ENCODE measurements at places on chromosomes 16 and 17.
A peak's percentile ranks its signal among the peaks of the same experiment; 100 is the strongest.

- no peak for DNase-seq
These were observed 763 bp downstream of the ZKSCAN2 start for GRCh38 chr16:25256695-25257469.

- DNase-seq: no peak
These were observed 2.3 kb downstream of the PHAF1 start for GRCh38 chr16:67111951-67112444.

GRCh38 chr17:4759776-4760236 is 11.9 kb upstream of the TM4SF5 start:
- DNase-seq: no peak

- DNase-seq: peak; percentile 62
These were observed 18.7 kb downstream of the SREBF1 start for GRCh38 chr17:17818088-17818526.

- no peak for DNase-seq
These were observed 1.4 kb upstream of the ABCC1 start for GRCh38 chr16:15947983-15948509.

GRCh38 chr16:80806927-80807340 is 2.5 kb upstream of the CDYL2 start:
- DNase-seq: peak; percentile 67

DNA sequence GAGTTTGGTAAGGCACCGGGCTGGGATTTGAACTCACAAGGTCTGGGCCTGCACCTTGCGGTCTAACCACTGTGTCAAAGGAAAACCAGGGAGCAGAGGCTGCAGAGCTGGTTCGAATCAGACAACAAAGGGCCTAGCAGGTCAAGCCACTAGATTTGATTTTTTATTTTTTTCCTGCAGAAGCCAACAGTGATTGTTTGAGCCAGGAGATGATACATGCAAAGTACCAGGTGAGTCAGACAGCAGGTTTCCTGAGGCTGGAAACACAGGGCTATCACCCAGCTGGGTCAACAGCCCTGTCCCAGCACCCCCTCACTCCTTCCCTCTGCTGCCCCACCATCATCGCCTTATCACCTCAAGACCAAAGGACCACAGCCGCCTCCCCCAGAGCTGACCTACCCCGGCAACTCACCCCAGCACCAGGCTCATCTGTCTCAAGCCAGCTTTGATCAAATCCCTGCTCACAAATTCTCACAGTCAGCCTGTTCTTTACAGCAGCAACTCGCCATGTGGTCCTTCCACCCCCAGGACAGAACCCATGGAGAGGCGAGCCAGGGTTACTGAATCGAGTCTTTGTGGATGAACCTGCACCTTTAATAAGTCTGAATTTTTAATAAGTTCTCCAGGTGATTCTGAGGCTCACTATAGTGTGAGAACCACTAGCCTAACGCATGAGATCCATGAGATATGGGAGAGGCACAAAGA is 13.0 kb upstream of the KRT19 start:
- DNase-seq: peak; percentile 84

GRCh38 chr17:52106072-52106471 is 52.4 kb downstream of the CA10 start:
- DNase-seq: no peak

DNA sequence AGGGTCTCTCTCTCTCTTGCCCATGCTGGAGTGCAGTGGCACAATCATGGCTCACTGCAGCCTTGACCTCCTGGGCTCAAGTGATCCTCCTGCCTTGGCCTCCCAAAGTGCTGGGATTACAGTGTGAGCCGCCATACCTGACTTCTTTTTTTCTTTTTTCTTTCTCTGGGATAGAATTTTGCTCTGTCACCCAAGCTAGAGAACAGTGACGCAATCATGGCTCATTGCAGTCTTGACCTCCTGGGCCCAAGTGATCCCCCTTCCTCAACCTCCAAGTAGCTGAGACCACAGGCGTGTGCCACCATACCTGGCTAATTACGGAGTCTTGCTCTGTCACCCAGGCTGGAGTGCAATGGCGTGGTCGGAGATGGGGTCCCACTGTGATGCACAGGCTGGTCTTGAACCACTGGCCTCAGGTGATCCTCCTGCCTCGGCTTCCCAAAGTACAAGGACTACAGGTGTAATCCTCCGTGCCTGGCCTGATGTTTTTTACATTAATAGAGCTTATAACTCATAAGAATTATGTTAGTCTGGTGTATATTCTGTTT is 76.5 kb downstream of the BCAS3 start:
- DNase-seq: no peak
